Stimulated activated CD4-positive, alpha-beta T cell treated with anti-CD3 and anti-CD28 coated beads, TNF-alpha, amount 100 ng/mL, for 48 hours (primary cell): ENCODE measurements at places on chromosomes 1 and 21.

GRCh38 chr1:66300280-66300971 is 233.5 kb upstream of the SGIP1 start:
- no peak for DNase-seq

DNA sequence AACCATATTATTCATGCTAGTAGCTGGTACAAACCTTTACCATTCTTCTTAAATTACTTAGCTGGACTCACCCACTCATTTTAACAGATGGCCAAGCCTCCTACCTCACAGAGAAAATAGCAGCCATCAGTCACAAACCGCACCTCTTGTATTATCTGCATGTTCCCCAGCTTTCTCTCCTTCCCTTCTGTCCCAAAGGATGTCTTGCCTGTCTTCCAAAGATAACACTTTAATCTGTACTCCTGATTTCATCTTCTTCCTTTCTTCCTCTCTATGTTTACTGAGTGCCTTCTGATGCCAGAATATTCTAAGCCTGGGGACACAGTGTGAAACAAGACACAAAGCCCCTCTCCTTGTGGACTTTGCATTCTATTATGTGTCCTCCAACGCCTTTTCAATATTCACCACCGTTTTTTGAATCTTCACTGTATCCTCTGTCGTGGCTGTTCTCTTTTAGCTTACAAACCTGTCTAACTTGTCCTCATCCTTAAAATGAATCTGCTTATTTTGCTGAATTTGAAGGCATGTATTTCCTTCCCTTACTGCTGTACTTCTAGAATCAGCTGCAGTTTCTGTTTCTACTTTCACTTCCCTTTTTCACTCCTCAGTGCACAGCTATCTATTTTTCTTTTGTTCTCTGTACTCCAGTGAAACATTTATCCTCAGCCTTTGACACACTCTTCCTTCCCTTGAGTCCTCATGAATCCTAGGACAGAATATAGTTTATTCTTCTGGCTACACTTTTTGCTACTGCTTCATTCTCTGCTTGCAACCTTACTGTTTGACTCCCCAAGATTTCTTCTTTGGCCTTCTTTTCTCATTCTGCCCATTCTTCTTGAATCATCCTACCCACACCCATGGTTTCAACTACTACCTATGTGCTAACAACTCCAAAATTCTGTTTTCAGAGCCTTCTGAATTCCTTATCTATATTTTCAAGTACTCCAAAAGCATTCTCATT is 216.9 kb upstream of the SAMSN1 start:
- no peak for DNase-seq

DNA sequence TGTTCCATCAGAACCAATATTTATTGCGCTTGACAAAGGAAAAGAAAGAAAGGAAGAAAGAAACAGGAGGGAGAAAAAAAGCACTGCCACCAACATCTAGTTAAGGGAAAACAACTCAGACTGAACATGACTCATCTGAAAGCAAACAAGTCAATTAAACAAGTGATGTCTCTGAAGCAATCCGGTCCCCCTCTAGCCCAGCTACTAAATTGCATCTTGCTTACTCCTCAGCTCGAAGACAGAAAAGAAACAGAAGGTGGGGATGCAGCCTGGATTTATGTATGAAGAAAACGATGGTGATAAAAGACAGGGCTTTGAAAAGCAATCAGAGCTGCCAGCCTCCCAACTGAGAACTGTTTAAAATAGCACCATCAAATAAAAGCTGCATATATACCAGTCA is 188.2 kb downstream of the OMA1 start:
- DNase-seq: no peak

GRCh38 chr1:236156512-236157208 is 14.3 kb downstream of the GPR137B start:
- DNase-seq: no peak

DNA sequence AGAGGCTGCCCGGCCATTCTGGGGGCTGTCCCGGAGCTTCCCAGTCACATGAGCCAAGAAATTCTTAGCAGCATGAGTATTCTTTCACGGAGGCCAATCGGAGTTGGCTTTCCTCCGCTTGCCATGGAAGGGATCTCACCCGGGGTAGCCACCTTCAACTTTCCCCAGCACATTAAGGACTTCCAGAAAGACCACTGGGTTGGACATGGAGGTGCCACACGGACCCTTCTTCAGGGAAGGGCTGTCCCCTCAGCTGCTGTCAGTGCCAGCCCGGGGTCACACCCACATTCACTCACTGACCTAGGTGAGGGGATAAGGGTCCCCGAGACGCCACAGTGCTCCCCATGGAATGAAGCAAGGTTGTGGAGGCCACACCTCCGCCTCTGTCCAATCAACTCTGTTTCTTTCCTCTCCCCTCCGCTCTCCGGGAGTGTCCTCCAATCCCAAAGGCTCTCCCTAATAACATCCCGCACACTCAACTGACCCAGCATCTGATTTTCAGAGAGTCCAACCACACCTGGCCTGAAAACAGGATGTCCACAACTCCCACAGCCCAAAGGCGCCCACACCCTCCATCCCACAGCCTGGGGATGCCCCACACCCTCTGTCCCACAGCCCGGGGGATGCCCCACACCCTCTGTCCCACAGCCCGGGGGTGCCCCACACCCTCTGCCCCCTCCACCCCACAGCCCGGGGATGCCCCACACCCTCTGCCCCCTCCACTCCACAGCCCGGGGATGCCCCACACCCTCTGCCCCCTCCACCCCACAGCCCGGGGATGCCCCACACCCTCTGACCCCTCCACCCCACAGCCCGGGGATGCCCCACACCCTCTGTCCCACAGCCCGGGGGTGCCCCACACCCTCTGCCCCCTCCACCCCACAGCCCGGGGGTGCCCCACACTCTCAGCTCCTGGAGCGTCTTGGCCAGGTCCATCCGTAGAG is 19.4 kb downstream of the RSPH1 start:
- DNase-seq: no peak
